Substantia nigra (tissue), 51 donors: ENCODE measurements at places on chromosomes 16 and 17.

DNA sequence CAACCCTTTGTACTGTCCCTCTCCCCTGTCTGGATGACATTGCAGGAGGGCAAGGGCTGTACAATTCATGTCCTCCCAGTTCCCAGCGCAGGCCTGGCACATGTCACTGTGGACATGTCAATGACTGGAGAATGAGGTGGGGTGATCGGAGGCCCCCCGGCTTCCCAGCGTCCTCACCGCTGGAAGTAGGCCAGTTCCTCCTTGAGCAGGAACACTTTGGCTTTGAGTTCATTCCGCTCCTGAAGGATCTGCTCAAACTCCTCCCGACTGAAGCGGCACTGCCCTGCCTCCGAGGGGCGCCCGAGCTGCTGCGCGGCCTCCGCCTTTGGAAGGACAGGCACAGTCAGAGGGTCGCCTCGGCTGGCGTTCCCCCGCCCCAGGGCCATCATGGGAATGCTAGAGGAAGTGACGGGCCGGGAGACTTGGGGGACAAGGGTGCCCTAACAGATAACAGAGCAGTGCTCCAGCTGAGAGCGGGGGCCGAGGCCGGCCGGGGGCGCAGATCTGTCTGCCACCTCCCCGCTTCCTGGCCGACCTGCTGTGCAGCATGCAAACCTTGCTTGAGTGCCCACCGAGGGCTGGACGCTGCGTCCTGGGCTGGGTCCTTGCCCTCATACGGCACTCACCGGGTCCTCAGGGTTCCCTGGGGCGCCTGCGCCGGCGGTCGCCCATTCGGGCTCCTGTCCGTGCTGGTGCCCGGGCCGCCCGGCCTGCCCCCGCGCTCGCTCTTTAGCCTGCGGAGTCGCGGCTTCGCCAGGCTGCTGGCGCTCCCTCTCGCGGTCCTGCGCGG, 1.3 kb downstream of the RILP start:
- DNase-seq, result peak; percentile 64

DNA sequence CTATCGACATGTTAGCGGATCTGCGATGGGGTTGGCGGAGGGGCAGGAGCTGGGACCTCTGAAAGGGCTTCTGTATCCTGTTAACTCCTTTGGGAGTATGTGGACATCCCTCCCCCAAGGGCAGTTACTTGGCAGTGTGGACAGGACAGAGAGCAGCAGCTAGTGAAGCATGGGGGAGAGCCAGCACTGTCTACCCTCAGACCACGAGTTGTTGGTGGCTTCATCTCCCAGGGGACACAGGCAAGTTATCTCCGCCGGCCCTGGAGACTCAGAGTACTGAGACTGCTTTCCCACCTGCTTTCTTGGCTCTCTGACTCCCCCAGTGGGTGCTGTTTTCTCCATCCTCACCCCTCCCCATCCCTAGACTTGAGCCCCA, 5.3 kb upstream of the GFAP start:
- no peak for DNase-seq

DNA sequence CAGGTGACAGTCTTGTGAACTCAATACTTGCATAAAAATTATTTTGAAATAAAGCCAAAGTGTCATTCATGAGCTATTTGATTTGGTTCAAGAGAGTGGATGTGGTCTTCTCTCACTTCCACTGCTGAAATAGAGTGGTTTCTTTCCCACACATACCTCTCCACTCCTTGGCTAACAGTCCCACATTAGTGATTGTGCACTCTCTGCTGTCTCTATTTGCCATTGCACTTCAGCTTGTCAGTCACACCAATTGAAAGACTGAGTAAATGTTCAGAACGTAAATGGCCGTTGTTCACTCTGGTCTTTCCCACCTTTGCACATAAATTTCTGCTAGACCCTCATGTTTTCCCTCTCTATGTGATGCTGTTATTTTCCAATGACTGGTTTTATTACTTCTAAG, 197.5 kb downstream of the FTO start:
- DNase-seq, result no peak

DNA sequence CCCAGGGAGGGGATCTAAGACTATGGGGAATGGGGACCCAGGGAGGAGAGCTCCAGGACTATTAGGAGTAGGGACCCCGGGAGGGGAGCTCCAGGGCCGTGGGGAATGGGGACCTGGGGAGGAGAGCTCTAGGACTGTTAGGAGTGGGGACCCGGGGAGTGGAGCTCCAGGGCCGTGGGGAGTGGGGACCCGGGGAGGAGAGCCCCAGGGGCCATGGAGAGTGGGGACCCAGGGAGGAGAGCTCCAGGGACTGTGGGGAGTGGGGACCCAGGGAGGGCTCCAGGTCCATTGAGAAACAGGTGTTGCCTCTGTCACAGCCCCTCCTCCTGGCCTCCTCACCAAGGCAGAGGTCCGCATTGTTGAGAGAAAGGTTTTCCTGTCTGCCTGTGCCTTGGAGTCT, 16.0 kb downstream of the MPRIP start:
- no peak for DNase-seq

DNA sequence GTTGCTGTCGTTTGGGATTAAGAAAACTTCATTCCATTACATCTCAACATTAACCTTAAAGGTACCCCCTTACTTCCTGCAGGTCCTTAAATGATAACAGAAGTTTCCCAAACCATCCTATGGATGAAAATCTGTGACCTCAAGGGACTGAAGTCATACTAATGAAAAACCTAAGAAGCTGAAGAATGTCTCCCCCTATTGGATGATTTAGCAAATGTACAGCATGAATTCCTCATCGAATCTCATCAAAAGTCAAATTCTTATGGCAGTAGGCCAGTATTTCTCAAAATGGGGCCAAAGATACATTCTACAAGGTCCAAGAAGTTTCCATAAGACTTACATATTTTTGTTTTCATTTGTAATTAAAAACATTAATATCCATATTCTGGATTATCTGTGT, 13.5 kb downstream of the SCO1 start:
- DNase-seq, result no peak

- DNase-seq, result no peak
These were observed 21.3 kb downstream of the MBTPS1 start for GRCh38 chr16:84095466-84095865.

GRCh38 chr17:66272811-66273585, 29.4 kb upstream of the PRKCA start:
- no peak for DNase-seq

DNA sequence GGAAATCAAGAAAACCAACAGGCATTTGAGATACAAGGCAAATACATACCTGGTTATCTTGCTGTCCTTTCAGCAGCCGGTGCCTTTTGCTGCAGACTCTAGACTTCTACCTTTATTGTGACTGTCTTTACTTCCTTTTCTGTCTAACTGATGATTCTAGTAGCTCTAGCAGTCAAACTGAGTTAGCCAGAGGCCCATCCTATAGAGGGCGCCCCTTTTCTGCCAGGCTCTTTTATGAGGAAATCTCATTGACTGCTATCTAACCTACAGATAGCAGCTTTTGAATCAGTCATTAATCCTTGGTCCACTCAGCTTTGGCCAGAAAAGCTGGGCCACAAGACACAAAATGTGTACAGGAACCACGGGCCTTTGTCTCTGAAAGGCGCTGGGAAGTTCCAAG, 87.5 kb upstream of the WSB1 start:
- DNase-seq, result no peak
